ENCODE measurements at places on chromosomes 2 and 18.

- DNase-seq: no peak
Observed at GRCh38 chr2:39407516-39408296, 29.4 kb downstream of the MAP4K3 start.

DNA sequence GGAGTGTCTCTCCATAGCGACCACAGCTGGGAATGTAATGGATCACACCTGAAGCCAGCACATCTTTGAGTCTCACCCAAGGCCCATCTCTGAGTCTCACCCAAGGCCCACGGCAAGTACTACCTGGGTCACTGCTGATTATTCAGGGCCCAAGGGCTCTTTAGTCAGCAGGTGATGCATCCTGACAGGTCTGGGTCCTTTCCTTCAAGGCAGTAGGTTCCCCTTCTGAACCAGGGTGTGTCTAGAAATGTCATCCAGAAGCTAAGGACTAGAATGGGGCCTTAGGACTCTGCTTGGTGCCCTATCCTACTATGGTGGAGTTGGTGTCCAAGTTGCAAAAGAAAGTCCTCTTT is 248.1 kb downstream of the ZNF385B start:
- DNase-seq: no peak

- no peak for DNase-seq
Observed at GRCh38 chr18:68489013-68489792, 225.7 kb downstream of the TMX3 start.

- DNase-seq: no peak
Observed at GRCh38 chr2:1186421-1186820, 226.8 kb upstream of the TPO start.

DNA sequence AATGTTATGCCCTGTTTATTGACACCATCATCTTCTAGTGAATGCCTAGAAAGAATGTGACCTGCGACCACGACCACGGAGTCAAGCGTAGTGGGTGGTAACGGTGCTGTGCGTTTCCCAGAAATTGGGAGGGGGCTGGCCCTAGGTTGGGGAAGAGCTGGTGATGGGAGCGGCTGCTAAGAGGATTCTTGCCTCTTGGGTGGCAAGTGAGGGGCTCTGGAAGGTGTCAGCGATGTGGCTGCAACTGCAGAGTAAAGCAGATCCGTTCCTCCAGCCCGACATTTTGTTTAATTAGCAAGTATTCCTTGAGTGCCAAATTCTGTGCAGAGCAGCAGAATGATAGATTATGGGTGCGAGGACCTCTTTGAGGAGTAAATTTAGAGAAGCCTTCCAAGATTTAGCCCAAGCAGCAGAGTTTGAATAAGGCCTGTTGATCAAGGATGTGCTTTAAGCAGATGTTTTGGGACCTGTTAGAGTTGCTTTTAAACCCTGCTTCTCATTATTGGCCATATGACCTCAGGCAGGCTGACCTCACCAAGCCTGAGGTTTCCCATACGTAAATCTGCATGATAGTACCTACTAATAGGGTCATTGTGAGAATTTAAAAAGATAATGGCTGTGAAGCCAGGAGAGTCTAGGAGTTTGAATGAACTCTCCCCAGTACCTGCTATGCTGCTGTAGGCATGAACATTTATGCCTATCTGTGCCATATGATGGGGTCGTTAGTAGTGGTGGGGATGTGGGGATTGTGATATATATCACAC is 287.7 kb downstream of the PTGR3 start:
- DNase-seq: no peak

DNA sequence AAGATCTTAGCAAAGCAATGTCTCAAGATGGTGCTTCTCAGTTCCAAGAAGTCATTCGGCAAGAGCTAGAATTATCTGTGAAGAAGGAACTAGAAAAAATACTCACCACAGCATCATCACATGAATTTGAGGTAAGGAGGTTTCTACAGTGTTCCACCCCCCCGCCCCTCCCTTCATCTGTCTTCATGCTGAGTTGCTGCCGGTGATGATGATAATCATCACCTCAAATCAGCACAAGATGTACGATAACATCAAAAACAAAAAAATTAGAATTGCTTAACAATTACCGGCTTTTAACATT is 14.6 kb downstream of the UGP2 start:
- no peak for DNase-seq

DNA sequence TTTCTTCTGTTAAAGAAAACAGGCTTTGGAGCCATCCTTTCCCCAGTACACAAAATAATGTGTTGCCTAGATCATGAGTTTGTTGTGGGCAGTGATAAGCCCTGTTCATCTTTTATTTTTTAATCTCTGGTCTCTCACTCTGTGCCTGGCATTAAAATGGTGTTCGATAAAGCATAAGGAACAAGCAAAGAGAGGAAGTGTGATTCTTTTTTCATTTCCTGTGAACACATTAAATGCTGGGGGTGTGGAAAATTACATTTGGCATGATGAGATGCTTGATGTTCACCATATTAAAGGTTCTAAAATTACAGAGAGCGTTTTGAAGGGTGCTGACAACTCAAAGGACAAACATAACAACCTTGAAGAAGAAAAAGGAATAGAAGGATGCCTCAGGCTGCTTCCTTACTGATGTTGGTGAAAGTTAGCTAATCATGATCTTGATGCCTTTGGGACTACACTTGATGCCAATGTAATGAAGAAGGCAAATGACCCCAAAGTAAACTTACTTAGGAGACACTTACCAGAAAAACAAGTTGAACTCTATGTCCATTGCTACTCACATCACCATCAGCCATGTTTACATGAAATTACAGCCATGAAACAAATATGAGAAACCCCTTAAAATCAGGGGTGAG is 33.0 kb downstream of the TMEFF2 start:
- DNase-seq: no peak

- DNase-seq: no peak
Observed at GRCh38 chr2:12006850-12007249, 260.4 kb downstream of the LPIN1 start.

GRCh38 chr2:231683292-231684235 is 24.8 kb upstream of the PTMA start:
- no peak for DNase-seq

- no peak for DNase-seq
Observed at GRCh38 chr2:166115589-166115988, 12.2 kb downstream of the SCN1A start.

DNA sequence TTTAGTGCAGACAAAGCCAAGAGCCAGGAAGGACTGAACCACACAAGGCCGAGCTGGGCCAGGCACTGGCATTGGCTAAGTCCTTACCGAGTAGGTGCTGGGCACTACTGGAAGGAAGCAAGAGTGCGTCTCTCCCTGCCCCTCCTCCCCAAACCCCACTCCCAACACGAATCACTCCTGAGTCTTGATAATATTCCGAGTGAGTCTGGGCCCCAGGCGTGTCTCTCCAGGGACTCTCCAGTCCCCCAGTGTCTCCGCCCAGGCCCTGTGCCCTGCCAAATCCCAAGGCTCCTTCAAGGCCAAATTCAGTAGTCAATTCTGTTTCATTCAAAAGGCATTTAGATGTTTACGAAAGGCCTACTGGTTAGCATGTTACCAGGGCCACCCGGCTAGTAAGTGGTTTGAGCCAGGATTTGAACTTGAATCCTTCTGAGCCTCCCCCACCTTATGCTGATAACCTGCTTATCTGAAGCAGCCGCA is 82.8 kb downstream of the GLI2 start:
- DNase-seq: no peak

DNA sequence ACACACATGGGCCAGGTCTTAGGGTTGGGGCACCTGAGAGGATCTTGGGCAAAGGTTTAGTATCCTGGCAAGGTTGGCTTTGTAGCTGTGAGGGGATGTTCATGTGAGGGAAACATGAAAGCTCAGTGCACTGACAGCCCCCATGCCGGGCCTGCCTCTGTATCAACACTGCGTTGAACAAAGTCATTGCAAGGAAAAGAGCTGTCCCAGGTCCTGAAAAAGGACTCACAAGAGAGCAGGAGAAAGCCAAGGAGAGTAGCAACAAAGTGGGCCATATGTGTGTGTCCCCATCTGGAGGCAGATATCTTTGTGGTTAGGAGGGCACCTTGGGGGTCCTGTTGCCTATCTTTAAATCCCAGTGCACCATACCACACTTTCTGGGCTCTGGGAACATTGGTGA is 237.8 kb upstream of the THSD7B start:
- no peak for DNase-seq

DNA sequence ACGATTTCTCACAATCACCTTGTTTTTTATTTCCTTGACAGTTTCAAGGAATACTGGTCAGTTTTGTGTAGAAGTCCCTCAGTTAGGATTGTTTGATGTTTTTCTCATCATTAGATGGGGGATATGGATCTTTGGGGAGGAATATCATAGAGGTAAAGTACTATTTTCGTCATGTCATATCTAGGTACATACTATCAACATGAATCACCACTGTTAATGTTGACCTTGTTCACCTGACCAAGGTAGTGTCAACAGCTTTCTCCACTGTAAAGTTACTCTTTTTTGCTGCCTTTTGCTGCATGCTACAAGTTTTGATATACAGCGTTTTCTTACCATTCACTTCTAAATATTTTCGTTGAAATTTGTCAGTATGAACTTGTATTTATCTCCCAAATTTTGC is 32.7 kb downstream of the NLRC4 start:
- DNase-seq: no peak

DNA sequence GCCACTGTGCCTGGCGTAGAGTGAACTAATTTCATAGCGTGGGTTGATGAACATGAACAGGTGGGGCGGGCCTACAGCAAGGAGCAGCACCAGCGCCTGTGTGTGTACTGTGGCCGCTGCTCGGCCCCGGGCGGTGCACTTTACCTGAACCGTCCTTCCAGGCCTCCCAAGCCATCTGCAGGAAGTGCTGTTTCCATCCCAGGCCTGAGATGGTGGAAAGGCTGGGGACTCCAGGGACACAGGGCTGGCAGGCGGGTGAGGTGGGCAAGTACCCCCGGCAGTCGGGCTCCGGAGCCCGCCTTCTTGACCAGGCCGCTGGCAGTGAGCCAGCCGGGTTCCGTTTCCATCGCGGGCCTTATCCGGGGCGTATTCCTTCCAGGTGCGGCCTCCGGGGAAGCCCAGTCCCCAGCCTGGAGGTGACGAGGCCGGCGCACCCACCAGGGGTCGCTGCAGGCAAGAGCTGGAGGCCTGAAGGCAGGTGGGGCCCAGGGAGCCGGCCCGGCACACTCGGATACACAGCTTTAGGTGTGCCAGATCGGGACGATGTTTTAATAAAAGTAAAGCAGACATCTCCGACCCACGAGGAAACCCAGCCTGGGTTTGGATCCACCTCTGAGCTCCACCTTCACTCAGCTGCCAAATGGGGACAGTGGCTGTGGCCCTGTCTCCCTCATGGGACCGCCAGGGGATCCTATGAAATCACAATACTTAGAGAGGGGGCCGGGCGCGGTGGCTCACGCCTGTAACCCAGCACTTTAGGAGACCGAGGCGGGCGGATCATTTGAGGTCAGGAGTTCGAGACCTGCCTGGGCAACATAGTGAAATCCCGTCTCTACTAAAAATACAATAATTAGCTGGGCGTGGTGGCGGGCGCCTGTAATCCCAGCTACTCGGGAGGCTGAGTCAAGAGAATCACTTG is 22.7 kb upstream of the PDIA6 start:
- DNase-seq: no peak

DNA sequence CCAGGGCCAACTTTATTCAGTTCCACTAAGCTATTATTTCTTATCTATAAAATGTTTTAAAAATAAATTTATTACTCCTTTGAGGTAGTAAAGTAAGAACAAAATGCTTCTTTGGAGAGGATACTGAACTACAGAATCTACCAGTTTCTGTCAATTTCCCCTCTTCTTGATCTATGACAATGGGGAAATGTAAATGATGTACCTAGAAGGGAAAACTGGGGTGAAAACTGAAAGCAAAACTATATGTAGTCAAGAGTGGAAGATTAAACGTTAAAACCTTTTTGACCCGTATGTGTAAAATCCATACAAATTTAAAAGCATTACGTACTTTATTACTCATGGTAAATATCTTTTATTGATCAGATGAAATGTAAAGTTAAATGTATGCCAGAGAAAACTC is 1287.8 kb upstream of the TMEFF2 start:
- DNase-seq: no peak

GRCh38 chr18:47343291-47343690 is 91.8 kb upstream of the SKOR2 start:
- DNase-seq: no peak

DNA sequence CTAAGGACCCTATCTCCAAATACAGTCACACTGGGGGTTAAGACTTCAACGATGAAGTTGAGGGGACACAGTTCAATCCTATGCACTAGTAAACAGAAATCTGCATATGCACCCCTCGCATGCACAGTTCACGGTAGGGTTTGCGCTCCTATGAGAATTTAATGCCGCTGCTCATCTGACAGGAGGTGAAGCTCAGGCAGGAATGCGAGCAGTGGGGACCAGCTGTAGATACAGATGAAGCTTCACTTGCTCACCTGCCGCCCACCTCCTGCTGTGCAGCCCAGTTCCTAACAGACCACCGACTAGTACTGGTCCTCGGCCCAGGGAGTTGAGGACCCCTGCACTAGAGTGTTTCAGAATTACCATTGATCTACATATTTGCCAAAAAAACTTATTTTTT is 40.0 kb upstream of the FAHD2A start:
- no peak for DNase-seq

- no peak for DNase-seq
Observed at GRCh38 chr2:96397756-96398530, 62.4 kb downstream of the NCAPH start.

- DNase-seq: no peak
Observed at GRCh38 chr2:28616396-28616999, 120.6 kb downstream of the PLB1 start.

Data from bone marrow (tissue), 2 donors.